ENCODE measurements at places on chromosomes 2 and 18.

- no peak for DNase-seq
These were observed 307.1 kb downstream of the TSN start for GRCh38 chr2:122062506-122062905.

DNA sequence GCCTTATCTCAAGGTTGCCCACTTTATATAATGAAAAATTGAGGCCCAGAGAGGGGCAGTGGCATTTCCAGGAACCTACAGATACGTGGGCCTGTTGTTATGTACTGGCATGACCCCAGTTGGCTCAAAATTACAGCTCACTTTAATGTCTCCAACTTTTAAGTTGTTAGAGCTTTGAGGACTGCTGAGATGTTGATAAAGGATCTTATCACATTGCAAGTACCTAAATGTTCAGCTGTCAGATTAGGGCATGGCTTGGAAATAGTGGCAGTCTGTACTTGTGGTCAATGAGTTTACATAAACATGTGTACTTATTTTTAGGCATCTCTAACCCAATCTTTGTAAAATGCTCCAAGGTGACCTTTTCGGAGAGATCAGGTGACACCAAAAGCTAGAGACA lies 14.6 kb downstream of the SLC4A5 start:
- DNase-seq, result no peak

DNA sequence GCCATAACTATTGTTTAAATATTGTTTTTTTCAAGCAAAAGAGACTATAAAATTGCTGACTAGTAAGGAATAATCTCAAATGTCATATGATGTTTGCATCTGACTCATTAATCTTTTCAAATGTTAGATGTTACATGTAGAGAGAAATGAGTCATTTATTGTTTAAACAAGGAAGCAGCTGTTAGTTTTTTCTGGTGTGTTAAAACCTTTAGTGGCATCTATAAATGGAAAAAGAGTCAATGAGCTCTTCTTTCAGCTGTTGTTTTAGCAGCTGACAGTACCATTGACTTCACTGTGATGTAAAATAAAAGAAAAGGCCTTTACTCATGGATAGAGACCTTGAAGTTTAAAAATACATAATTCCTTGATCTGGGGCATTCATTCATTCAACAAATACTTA lies 1.8 kb upstream of the KLHL41 start:
- DNase-seq, result no peak

- no peak for DNase-seq
These were observed 87.9 kb downstream of the WDPCP start for GRCh38 chr2:63500398-63500797.

DNA sequence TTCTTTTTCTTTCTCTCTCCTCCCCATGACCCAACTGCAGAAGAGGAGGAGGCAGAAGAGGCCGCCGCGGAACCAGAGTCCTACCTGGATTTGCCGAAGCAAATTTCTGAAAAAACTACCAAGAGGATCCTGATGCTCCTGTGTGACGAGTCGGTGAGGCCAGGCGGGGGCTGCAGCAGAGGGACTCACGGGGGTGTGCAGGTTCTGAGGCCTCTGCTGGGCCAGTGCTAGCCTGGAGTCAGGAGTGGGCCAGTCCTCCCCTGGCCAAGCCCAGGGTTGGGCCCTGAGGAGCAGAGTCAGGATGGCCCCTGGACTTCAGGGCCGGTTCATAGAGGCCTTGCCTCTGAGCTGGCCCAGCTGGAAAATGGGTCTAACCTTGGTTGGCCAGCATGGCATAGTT lies 29.3 kb downstream of the OTOF start:
- DNase-seq, result no peak

DNA sequence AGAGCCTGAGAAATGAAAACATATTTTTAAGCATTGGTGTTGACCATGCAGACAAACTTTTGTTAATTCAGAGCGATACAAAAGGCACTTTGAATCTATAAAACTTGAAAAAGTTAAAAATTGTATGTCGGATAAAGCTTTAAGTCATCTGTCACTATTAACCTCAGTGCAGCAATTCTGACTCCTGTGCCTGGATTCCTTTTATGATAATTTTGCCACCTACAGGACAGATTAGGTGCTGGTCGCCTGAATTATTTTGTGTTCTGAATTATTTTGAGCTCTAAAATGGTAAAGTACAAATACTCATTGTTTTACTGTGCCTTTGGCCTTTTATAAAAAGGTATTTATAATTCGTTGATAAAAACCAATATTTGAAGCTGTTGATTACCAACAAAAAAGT lies 19.4 kb upstream of the RNF138 start:
- no peak for DNase-seq

DNA sequence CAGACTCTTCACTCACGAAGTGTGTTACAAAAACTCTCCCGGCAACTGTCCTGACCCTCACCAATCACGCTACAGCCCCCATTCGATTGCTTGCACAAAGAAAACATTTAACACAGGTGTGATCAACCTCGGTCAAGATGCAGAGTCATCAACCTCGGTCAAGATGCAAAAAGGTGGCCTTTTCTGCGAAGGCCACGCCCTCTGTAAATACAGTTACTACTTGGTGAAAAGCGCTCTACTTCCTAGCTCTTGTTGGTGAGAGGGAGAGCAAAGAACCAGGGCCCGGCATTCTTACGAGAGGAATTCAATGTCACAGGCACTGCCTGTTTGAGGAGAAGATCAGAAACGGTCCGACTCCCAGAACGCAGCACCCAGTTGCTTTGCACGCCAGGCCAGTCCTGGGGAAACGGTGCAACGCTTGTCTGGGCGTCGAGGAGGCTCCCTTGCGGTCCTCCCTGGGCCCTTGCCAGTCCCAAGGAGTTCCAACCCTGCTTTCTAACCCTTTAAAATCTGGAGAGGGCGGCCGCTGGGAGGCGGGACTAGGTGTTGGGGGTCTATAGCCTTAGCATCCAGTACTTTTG lies 1.9 kb downstream of the PIEZO2 start:
- DNase-seq, result no peak

- DNase-seq, result no peak
These were observed 5.8 kb downstream of the SH3RF3 start for GRCh38 chr2:109134741-109135358.

GRCh38 chr18:34458410-34458977 lies 233.8 kb upstream of the NOL4 start:
- DNase-seq, result no peak

GRCh38 chr2:41579806-41580205 lies 468.0 kb upstream of the PKDCC start:
- no peak for DNase-seq

DNA sequence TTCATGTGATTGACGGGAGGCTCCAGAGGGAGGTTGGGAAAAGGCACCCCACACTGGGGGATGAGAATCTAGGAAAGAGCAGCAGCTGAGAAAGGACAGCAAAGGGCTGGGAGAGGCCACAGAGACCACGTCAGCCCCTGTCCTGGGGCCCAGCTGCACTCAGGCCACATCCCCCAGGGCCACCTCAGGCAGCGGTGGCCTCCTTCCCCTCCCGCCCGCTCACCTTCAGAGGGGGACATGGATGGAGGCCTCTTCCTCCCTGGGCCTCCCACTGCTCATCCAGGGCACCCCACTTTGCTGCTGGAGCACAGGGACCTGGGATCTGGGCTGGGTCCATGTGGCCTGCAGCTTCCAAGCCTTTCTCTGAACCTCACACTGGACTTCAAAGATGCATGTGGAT lies 199.8 kb upstream of the HDAC4 start:
- DNase-seq, result no peak

DNA sequence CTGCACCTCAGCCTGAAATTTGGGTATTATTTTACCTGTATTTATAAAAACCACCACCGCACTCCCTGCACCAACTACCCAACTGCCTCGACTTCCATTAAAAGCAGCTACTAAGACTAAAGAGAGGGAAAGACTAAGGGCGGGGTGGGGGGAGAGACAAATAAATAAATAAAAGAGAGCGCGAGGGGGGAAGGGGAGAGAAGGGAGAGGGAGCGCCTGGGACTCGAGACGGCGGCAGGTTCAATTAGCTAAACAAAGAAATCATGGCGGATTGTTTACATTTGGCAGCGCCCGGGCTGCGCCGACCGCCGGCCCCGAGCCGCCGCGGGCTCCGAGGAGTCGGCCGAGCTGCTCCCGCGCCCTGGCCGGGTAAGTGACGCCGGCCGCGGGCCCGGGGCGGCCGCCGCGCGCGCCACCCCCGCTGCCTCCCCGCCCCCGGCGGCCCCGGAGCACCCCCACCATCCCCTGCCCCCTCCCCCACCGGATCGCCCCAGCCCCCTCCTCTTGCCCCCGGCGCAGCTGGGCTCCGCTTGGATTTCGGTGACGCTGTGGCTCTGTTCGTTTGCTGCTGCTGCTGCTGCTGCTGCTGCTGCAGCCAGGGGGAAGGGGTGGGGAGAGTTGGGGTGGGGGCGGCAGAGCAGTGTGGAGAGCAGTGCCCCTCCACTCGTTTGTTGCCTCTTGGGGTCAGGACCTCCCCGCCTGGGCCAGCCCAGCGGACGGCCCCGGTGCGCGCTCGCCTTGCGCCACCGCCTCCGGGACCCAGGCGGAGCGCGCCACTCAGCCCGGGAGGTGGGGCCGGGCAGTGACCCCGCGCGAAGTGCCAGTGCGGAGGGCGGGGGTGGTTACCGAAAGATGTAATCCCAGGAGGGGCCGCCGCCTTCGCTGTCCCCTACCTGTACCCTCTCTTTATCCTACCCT lies 187.2 kb upstream of the FANCL start:
- DNase-seq, result no peak

- DNase-seq, result no peak
These were observed 56.3 kb downstream of the TIMM21 start for GRCh38 chr18:74204526-74205152.

GRCh38 chr2:53490659-53491058 lies 276.9 kb upstream of the CHAC2 start:
- no peak for DNase-seq

DNA sequence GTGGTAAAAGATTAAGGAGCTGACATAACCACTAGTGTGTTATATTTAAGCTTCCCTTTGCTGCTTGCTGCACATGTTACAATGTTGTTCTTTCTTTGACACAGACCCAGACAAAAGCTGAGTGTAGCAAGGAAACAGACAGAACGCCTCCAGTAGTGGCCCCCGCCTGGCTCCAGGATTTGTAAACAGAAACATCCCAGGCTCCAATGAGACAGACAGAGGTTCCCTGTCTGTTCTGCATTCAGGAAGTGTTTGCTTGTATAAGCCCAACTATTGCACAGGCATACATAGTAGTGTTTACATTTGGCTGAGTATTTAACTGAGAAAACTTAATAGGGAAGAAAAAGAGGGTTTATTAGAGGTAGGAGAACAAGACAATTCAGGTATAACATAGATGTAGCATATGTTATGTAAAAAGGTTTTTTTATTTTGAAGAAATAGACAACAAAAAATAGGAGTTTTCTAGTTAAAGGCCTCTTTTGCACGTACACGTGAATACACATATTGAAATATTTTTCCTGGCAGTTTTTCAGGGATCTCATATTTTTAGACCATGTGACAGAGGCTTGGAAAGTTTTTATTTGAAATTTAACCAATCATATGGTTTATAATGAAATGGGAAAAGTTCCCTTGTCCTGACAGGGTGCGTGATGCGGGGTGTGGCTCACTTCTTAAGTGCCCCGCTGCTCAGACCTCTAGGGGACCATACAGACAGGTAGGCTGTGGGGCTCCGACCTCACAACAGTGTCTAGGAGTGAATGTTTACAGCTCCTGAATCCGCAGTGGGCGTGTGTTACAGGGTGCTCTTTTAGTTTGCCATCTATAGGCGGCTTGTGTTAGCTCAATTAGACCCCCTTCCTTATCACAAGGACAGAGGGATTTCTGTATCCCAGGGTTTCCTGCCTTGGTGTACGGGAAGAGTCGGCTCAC lies 118.4 kb downstream of the BMPR2 start:
- no peak for DNase-seq

GRCh38 chr2:142423603-142424002 lies 292.8 kb upstream of the LRP1B start:
- DNase-seq, result no peak

GRCh38 chr2:162926907-162927306 lies 88.3 kb upstream of the KCNH7 start:
- no peak for DNase-seq

GRCh38 chr2:2269989-2270562 lies 61.0 kb downstream of the MYT1L start:
- DNase-seq, result no peak

- no peak for DNase-seq
These were observed 428.9 kb downstream of the MBD2 start for GRCh38 chr18:53795610-53796009.

GRCh38 chr2:32993005-32993539 lies 46.3 kb downstream of the LTBP1 start:
- DNase-seq, result no peak

DNA sequence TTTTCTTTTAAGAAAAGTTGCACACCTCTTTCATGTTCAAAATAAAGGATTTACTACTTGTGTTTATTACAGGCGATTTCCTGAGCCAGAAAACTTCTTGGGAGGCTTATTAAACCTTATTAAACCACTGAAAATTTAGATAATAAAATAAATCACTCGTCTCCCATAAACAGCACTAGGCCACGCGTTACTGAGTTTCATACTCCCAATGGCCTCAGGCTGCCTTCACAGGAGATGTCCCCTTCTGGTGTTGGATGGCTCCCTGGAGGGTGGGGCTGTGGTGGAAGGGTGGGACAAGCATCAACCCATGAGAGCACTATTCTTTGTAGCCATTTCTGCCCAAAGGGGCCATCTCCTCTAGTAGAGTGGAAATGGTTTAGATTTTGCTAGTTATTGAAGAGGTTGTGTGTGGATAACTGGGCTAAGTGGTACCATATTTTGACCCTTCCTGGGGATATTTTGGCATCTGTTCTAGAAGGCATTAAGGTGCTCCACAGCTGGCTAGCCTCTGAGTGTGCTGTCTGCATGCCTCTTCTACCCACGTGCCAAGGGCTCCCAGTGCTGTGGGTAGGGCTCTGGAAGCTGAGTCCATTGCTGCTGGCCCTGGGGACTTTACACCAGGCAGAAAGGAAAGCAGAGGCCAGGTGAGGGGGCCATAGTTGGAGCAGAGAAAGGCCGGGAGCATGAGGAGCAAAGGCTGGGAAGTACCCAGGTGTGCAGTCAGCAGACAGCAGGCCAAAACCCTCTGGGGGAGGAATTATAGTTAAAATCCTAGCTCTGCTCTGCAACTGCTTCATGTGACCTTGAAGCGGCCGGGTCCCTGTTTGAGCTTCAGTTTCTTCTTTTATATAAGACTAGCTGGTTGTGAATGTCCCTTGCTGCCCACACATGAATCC lies 121.7 kb upstream of the SMAD2 start:
- DNase-seq, result no peak

GRCh38 chr2:9300214-9300613 lies 93.6 kb downstream of the ASAP2 start:
- DNase-seq, result no peak

All from CMK (cell line).